T-helper 17 cell (primary cell): ENCODE measurements at places on chromosomes 3 and 15.

DNA sequence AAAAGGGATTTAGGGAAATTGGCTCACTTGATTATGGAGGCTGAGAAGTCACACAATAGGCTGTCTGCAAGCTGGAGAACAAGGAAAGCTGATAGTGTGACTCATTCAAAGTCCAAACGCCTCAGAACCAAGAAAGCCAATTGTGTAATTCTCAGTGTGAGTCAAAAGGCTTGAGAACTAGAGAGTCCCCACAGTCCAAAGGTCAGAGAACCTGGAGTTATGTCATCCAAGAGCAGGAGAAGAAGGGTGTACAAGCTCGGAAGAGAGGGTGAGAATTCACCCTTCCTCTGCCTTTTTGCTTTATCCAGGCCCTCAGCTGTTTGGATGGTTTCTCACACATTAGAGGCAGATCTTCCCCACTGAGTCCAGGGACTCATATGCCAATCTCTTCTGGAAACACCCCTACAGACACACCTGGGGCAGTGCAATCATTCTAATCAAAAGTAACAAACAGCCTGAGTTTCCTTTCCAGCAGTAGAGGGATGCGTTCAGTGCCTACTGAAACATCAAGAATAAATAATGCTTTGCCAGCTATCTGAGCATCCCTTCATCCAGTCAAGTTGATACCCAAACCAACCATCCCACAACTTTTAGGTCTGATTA, 271.5 kb downstream of the SATB1 start:
- no peak for DNase-seq

DNA sequence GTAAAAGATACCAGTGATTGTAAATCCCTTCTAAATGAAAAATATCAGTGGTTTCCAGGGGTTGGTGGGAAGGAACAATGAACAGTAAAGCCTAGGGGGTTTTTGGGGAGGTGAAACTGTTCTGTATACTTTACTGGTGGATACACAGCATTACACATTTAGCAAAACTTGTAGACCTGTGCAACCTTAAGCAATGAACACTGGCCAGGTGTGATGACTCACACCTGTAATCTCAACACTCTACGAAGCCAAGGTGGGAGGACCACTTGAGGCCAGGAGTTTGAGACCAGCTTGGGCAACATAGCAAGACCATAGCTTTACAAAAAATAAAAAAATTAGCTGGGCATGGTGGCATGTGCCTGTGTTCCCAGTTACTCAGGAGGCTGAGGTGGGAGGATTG, 1.8 kb downstream of the CCDC13 start:
- no peak for DNase-seq

GRCh38 chr15:93965304-93965908, 266.0 kb upstream of the MCTP2 start:
- no peak for DNase-seq

- no peak for DNase-seq
Measured at GRCh38 chr3:110381992-110382391, 689.6 kb upstream of the NECTIN3 start.

- DNase-seq, result no peak
Measured at GRCh38 chr3:195708061-195708460, 12.7 kb upstream of the MUC20 start.

GRCh38 chr3:176522436-176522835, 674.8 kb downstream of the TBL1XR1 start:
- no peak for DNase-seq

DNA sequence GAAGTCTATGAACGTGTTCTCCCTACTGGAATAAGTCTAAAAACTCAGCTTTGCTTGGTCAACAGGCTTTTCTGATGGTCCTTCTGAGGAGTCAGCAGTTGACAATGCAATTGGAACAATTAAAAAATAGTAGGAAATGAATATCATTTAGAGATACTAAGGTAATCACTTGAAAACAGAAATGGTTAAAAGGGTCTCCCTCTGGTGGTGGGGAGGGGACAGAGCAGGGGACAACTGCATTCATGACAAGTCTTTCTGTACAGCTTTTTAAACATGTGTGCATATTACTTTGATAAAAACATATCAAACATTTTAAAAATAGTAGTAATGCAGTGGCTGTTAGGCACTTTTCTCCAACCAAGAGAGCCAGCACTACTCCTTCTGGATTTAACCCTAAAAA, 119.9 kb upstream of the FHIT start:
- DNase-seq, result no peak

- DNase-seq, result no peak
Measured at GRCh38 chr15:90291679-90292356, 26.3 kb downstream of the NGRN start.

DNA sequence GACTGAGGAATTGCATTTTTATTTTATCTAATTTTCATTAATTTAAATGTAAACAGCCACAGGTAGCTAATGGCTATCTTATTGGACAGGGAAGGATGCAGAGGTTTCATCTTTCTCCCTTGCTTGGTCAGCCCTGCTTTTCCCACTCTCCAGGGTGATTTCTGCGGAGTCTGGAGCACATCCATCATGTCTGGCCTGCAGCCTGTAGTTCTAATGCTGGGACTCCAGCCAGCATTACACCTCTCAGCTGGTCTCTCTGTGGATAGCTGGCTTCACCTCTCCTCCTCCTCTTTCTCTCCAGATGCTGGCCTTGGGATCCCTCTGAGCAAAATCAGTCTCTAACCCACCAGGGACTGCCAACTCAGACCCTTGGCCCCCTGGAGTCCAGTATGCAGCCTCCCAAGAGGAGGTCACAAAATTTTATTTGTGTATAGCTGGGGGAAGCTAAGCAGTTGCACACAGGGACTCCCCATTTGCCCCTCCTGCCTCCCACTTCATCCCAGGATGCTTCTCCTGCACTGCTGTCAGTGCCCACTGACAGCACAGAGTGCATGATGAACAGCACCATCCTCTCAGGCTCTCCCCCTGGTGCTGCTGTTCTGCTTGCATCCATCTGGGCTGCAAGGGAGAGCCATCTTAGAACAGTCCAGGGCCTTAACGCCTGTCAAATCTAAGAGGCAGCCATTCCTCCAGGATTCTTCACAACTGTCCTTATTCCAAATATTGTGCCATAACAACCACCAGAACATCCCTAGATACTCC, 1.7 kb downstream of the BFSP2 start:
- no peak for DNase-seq

GRCh38 chr15:74221399-74222239, 14.5 kb upstream of the CCDC33 start:
- no peak for DNase-seq

DNA sequence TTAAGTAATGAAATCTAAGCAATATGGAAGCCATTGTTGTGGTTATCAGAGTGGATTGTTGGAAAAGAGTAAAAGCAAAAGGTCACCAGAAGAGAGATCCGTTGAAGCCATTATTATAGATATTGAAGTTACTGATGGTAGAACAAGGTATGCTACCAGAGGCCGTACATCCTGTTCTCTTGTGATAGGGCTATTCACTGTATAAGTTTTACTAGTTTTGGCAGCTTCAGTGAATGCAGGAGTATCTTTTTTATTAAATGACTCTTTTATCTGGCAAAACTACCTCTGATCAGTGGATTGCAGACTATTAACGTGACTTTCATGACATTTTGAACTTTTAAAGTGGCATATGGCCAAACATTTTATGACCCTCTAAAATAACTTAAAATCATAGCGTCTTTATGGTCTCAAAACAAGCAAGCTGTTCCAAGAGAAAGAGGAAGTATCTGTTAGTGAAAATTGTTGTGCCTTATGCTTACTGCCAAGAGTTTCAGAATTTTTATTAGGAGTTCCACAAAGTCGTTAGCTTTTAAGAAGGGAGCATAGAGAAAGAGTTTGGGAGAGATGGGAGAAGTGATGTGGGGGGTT, 102.9 kb downstream of the LRRC49 start:
- no peak for DNase-seq
